ENCODE measurements at places on chromosomes 3 and 15. TPM values are rescaled to one million over a fixed set of nuclear protein-coding genes. Genes with fewer than 3 reads are reported as not detected.

The FGF7 gene
- polyA plus RNA-seq: not detected

The SH2D7 gene
- polyA plus RNA-seq: not detected

The CCNB2 gene
- 96.4 TPM for polyA plus RNA-seq

The DZIP1L gene
- polyA plus RNA-seq: 6.9 TPM

The ASB14 gene
- 0.03 TPM for polyA plus RNA-seq

GRCh38 chr3:172077197-172077757 is 37.9 kb downstream of the FNDC3B start:
- no peak for DNase-seq

- no peak for DNase-seq
These were observed 117.2 kb downstream of the TJP1 start for GRCh38 chr15:29704950-29705597.

GRCh38 chr15:43794269-43795037 is 2.3 kb downstream of the SERF2 start:
- no peak for DNase-seq

DNA sequence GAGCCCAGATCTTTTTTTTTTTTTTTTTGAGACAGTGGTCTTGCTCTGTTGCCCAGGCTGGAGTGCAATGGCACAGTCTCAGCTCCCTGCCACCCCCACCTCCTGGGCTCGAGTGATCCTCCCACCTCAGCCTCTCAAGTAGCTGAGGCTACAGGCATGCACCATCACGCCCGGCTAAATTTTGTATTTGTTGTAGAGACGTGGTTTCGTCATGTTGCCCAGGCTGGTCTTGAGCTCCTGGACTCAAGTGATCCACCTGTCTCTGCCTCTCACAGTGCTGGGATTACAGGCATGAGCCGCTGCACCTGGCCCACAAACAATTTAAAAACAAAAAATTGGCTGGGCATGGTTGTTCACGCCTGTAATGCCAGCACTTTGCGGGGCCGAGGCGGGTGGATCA is 22.6 kb upstream of the SLC6A6 start:
- no peak for DNase-seq

- no peak for DNase-seq
These were observed 176.7 kb upstream of the CADPS start for GRCh38 chr3:63051920-63052319.

All from A549 (cell line).